ENCODE measurements at places on chromosomes 16 and 17.

GRCh38 chr16:16004314-16004749 lies 54.9 kb downstream of the ABCC1 start:
- DNase-seq, result no peak

GRCh38 chr17:2277429-2278170 lies 26.0 kb downstream of the SMG6 start:
- no peak for DNase-seq

DNA sequence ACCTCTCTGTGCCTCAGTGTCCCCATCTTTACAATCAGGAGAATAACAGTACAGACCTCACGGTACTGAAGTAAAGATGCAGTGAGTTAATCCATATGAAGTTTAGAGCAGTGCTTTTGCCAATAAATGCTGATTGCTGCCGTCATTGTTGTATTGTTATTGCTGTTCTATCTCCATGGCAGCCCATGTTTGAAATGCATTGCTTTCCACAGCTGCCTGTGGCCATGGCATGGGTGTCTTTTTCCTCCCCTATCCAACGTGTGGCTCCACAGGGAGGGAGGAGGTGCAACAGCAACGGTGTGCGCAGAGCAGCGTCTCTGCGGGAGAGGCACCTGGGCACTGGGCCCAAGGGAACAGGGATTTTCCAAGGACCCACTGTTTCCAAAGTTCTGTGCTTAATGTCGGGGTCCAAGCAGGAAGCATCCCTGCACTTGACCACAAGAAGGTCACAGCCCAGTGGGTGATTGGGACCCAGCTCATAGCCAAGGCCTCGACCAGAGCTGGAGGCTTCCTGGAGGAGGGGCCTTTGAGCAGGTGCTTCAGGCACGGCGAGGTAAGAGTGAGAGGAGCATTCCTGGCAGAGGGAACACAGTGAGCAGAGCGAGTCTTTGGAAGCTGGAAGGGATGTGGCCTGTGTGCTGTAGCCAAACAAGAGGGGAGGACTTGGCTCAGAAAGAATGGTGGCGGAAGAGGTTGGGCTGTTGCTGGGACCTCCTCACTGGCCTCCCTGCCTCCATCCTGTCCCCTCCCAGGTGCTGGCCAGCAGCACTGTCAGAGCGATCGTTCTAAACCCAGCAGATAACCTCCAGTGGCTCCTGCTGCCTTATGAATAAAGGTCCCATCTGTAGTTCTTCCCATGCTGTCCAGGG lies 3.9 kb downstream of the RAI1 start:
- DNase-seq, result peak; percentile 26

DNA sequence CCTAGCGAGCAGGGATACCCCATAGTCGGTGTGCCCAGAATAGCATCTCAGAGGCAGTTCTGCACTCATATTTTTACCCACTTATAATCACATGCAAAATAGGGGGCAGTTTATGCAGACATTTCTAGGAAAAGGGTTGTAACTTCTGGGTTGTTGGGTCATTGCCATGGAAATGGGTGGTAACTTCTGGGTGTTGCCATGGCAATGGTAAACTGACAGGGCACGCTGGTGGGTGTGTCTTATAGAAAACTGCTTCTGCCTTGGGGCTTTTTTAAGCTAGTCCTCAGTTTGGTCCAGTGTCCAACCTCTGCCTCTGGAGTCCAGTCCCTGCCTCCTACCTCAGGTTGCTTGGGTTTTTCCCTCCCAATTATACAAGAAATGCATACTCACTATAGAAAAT lies 7.4 kb upstream of the SPAG9 start:
- peak; percentile 82 for DNase-seq

DNA sequence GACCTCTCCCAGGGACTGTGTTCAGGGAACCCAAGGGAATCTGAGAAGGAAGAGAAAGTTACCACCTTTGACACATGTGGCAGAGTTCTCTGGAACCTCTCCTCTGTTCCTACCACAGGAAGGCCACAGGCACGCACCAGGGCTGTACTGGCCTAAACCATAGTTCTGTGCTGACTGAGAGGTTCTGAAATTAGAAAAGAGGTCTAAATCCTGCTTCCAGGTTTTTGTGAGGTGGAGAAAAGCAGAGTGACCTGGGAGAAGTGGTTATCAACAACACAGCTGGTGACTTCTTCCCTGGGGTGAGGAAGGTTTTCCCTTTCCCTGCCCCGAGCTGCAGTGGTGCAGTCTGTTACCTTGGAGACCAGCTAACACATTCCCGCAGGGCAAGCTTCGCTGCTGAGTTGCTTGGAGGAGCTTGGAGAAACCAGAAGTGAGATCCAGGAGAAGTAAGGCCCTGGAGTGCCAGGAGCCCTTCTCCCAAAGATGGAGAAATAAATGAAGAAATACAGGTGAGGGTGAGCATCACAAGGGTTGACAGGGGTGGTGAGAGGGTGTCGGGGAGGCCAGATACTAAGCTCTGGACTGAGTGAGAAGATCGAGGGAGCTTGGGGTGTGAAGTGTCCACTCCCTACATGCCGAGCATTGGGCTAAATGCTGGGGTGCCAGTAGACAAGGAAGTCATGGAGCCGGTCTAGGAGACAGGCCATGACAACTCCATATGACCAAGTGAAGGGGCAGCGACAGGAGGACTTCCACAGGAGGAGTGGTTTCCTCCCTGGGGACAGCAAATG lies at the start of gene VWA3A:
Gene VWA3A, plus strand, starts transcription at position 399 of the 791 bp plus-strand sequence. Its CDS starts 97 bp downstream, at position 496.
- no peak for DNase-seq

- no peak for DNase-seq
These were observed 72.4 kb downstream of the NOG start for GRCh38 chr17:56665864-56666263.

DNA sequence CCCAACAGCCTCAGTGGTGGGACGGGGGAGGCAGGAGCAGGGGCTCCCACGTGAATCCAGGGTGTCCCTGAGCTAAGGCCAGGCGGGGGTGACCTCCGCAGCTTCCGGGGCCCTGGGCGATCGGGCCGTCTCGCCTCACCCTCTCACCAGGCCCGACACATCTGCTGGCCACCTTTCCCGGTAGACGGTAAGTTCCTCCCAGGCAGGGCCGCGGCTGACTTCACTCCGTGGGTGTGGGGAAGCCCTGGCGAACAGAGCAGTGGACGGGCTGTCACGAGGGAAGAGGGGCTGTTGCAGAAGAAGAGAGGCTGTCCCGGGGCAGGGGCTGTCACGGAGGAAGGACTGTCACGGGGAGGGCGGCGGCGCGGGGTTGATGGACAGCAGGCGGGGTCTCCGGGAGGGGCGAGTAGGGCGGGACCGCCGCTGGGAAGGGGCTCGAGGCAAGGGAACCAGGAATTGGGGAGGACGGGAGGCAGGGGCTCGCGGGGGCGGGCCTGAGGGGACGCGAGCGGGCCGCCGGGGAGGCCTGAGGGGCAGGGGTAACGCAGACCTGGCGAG lies 498 bp downstream of the PKMYT1 start:
- peak; percentile 39 for DNase-seq

- no peak for DNase-seq
These were observed 494.1 kb downstream of the CDH11 start for GRCh38 chr16:64627781-64628180.

GRCh38 chr16:17607609-17608008 lies 136.8 kb upstream of the XYLT1 start:
- DNase-seq, result no peak

GRCh38 chr16:8286348-8286747 lies 304.0 kb downstream of the TMEM114 start:
- no peak for DNase-seq

- DNase-seq, result peak; percentile 42
These were observed 34.9 kb upstream of the ZNF469 start for GRCh38 chr16:88347656-88348376.

DNA sequence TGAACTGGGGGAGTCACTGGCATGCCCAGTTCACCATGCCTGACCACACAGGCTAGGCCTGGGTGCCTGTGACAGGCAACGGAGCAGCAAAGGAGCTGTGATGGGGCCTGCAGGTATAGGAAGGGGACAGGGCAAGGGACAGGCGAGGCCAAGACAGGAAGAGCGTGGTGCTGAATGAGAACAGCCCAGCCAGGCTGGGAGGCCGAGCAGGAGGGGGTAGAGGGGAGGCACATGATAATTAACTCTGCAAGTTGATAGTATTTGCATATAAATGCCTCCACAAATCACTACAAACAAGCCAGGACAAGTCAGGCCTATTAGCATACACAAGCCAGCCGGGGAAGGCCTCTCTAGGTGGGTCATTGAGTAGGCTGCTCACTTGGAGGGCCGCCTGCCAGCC lies 7.8 kb downstream of the ZFHX3 start:
- no peak for DNase-seq

DNA sequence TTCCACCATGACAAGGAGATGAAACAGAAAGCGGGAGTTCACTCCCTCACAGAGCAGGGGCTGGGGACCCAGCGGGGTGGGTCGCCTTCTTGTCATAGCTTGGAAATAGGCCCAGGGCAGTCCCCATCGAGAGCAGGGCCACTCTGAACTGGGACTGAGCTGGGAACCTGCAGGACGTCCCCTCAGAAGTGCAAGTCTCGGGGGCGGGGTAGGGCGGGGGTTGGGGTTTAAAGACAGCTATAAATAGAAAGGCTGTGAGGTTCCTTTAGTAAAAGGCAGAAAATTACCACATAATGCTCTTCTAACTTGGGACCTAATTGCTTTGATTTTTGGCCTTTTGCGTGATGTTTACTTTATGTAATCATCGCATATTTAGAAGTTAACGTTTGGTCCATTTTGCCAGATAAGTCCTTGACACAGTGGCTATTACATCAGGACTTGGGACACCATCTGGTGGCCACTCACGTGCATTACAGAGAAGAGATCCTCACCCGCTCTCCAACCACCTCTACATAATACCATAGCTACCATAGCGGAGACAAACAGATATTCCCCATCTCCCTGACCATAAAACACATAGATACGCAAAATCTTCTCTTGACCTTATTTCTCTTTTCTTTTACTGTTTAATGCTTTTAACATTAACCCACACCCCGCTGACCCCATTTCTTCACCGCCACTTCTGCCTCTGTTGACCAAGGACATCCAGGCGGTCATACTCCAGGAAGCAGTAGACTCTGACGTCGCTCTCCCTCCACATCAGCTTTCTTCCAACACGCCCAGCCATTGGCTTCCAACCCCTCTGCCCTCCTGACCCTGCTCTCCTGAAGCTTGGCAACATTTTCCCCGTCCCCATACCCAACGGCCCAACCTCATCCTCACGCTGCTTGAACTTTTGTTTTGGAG lies 27.5 kb upstream of the PIK3R6 start:
- peak; percentile 57 for DNase-seq

DNA sequence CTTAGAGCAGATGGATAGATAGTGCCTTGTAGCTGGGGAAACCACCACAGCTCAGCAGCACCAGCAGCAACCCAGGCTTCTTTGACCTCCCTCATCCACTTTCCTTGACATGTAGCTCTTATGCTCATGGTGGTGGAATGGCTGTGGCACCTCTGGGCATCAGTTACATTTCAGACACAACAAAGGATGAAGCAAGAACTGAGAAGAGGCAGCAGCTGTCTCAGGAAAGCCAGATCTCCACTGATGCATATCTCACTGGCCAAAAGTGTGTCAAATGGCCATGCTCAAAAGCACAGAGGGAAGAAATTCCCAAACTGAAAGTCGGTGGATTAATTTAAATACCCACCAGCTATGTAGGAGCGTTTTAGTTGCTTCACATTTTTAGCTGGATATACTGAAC lies 671.4 kb upstream of the SALL1 start:
- DNase-seq, result no peak

- DNase-seq, result no peak
These were observed 195.2 kb downstream of the IRX5 start for GRCh38 chr16:55125818-55126385.

DNA sequence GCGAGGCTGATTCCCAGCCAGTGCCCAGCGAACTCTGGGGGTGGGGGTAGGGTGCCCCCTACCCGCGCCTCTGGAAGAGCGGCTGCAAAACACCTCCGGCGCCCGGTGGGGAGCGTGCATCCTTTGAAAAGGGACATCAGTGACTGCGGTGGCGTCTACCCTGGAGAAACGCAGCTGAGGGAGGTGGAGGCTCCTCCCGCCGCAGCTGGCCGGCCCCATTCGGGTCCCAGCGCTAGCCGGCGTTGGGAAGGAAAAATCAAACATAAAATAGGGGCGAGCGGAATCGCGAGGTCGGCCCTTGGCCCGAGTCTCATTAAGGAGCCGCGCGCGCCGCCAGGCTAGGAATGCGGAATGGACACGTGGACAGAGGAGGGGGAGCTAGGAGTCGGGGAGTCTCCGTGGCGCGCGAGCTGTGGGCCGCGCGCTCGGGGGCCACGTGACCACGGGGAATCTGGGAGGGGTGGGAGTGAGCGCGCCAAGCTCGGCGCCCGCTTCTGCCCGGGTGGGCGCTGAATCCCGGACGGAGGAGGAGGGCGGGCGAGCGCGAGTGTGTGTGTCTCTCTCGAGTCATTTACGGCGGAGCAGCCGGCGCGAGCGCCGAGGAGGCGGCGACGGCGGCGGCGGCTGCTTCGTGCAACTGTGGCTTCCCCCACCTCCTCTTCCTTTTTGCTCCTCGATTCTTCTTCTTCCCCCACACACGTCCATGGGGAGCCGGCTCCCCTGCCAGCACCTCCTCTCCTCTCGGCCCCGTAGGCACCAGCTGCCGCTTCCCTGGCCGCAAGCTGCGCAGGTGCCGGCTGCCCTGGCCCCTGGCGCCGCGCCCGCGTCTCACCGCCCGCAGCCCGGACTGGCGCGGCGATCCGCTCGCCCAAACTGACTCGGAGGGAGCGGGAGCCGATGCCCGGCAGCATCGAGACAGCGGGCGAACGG lies at the start of gene TMEM132E:
Gene TMEM132E, plus strand, starts transcription at position 566 of the 930 bp plus-strand sequence. CDS start 1,495 bp downstream, outside the sequence.
- no peak for DNase-seq

DNA sequence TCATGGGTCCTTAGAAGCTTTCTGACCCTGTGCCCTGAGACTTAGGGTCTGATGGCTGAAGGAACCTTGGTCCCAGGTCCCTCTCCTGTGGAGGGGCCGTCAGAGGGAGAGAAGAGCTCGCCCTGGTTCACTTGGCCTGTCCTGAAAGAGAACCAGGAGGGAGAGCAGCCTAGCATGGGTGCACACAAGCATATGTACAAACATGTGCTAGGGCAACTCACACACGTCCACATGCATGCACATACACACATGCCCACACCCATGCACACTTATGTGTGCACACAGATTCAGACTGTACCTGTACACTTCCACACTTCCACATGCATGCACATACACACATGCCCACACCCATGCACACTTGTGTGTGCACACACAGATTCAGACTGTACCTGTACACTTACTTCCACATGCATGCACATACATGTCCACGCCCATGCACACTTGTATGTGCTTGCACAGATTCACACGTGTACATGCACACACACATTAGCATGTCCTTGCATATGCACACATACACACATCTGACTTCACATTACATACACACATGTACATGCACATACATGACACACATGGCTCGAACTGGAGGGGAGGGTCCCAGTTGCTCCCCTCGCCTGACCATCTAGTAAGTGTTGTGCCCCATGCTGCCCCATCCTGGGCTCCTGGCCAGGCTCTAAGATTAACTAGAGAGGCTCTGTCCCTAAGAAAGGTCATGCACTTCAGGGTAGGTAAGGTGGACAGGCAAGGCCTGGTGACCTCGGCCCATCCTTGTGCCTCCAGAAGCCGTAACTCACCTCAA lies 122.0 kb downstream of the METRNL start:
- no peak for DNase-seq
